ENCODE measurements at places on chromosomes 4 and X. TPM values are rescaled to one million over a fixed set of nuclear protein-coding genes. Genes with fewer than 3 reads are reported as not detected.

HOPX gene
- 2.7 TPM for total RNA-seq

DNA sequence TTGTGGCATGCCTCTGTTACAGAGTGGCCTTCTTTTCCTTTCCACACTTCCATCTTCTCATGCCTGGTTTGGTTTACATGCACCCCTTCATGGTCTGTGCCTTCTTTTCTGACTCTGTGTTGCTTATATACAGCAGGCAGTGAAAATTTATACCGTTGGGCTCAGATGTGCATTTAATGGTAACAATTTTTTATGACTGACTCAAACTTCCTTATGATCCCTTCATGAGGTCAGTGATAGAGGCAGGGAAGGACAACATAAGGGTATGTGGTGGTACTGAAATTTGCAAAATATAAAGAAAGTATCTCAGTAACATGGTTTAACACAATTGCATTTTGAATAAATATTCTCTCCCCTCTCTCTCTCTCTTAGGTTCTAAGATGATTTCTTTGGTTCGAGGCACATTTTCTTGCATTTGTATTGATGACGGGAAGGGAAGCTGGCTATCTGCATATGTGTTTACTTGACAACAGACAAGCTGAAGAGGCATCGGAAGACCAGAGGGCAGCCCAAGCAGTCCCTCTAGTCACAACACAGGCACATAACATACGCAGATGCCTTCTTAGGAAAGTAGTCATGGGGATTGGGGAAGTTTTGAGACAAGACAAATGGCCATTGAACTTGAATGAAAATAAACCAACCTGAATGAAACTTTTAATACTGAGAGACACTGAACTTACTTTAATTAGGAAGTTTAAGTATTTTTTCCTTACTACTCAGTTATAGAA is 163.3 kb upstream of the LEF1 start:
- DNase-seq: no peak

GRCh38 chr4:88447371-88448095 is 9.4 kb upstream of the HERC5 start:
- no peak for DNase-seq

DNA sequence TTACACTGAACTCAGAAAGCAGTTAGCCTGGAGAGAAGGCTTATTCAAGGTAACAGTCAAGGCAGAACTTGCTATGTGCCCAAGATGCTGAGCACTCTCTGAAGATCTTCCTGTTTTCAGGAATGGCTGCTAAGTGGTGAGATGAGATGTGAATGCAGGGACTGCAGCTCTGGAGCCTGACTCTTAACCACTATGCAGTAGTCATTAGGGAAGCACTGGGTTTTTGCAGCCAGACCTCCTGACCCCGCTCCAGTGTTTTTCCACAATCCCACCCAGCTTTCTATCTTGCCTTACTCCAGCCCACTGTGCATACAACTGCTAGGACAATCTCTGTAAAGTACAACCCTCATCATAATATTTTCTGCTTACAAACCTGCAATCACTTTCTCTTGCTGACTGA is 95.2 kb upstream of the LNX1 start:
- no peak for DNase-seq
